ENCODE measurements at places on chromosomes 7 and 10.
A peak's percentile ranks its signal among the peaks of the same experiment; 100 is the strongest.

DNA sequence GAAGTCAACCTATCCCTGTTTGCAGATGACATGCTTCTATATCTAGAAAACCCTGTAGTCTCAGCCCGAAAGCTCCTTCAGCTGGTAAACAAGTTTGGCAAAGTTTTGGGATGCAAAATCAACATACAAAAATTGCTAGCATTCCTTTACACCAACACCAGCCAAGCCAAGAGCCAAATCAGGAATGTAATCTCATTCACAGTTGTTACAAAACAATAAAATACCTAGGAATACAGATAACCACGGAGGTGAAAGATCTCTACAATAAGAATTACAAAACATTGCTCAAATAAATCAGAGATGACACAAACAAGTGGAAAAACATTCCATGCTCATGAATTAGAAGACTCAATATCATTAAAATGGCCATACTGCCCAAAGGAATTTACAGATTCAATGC, 50.4 kb upstream of the ZNF365 start:
- DNase-seq = peak; percentile 39

GRCh38 chr7:18290865-18291264, 204.7 kb upstream of the HDAC9 start:
- DNase-seq = no peak

GRCh38 chr10:71285180-71285545, 33.9 kb upstream of the SLC29A3 start:
- DNase-seq = no peak

DNA sequence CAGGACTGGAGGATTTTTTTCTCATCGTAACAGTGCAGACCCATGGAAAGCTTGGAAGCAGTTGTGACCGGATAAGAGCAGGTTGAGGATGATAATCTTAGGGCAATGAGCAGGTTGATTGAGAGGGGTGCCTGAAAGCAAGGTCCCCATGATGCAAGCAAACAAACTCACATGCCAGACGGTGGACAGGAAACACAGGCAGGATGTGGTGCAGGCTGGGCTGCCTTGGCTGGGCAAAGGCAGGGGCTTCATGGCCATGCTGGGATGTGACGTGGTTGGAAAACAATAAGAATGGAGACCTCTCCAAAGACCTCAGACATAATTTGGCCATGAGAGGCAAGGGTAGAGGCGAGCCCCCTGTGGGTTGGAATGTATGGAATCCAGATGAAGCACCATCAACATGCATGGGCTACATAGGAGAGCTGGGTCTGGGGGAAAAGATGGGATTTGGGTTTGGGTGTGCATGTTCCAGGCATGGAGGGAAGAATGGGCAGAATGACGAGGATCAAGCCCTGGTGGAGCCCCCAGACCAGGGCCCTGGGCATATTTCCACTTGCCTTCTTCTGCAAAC, 58.3 kb downstream of the IKZF1 start:
- no peak for DNase-seq

DNA sequence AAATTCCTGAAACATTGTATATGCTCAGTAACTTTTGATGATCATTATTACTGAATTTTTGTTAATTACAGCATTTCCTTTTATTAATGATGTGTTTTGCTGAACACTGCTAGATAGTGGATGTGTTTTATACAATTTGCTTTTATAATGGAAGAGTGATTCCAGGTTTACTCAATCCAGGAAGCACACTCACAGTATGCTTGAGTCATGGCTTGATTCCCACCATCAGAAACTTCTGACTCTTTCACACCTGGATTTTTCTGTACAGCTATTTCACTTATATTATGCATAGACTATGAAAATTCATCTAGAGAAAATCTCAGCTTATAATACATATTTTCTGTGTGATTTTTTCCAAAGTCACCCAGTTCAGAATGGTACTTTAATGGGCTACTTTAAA, 1040.9 kb downstream of the GRM8 start:
- no peak for DNase-seq

GRCh38 chr7:156117542-156118247, 305.4 kb upstream of the SHH start:
- no peak for DNase-seq

DNA sequence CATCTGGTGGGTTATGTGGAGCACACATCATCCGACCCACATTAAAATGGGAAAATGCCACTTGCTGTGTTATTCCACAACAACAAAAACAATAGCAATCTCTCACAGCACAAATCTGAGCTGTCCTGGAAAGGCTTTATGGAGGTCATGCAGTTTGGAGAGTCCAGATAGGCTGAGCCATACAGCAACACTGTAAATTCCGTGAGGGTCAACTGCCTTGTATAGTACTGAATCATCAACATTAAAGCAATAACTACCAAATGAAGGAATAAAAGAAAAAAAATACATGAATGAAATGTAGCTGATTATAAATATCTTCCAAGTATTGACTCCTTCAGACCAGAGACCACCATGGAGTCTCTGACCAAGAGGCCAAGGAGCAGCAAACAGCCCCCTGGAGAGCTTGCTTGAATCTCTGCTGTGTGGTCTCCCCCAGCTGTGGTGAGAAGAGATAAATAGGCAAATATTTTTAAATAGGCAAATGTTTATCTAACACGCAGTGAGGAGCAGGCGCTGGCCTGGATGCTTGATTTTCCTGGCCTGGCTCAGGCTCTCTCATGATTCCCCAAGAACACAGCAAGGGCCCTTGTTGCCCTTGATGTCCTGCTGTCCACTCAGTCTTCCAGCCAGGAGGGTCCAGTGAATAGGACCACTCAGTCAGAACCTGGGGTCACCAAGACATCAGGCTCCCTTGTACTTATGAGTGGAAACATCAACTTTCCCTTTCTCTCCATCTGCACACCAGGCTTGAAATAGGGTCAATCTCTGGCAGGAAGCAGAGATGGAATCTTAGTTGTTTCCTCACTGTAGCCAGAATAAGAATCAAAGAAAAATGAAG, 1021.3 kb downstream of the XPNPEP1 start:
- no peak for DNase-seq

- DNase-seq = no peak
Observed at GRCh38 chr10:30371954-30372353, 22.9 kb upstream of the MTPAP start.

- no peak for DNase-seq
Observed at GRCh38 chr7:50185208-50185607, 92.2 kb upstream of the ZPBP start.

GRCh38 chr7:155337946-155338631, 40.4 kb downstream of the INSIG1 start:
- no peak for DNase-seq

GRCh38 chr10:484441-484924, 205.0 kb downstream of the DIP2C start:
- no peak for DNase-seq

- DNase-seq = no peak
Observed at GRCh38 chr10:29130190-29130673, 158.6 kb upstream of the LYZL1 start.

DNA sequence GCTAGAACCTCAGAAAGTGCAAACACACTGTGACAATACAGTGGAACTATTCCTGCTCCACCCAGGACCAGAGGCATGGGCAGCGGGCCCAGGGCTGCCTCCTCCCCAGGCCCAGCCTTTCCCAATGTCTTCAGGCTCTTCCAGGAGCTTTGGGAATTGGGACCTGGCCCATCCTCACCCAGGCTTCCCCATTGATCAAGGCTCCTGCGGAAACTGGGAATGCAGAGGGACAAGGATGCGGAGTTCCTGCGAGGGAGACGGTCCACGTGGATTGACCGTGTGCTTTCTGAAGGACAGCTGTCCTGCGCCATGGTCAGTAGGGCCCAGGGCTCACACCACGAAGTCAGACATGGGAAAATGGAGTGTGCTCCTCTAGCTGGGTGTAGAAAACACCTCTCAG, 56.6 kb downstream of the CSGALNACT2 start:
- no peak for DNase-seq

DNA sequence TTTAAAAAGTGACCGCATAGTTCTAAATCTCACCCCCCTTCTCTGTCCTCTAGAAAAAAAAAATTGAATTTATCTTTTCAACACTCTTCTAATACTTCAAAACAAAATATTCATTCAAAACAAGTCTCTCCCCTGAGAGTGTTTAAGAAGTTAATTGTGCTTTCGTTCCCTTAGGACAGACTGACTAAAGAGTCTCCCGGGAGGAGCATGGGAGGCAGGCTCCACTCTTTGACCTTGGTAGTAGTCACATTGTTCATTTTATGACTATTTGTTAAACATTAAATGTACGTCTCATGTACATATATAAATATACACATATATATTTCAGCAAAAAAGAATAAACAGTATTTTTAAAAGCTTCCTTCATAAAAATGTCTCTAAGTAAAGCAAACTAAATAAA, 35.3 kb upstream of the SPOCK2 start:
- no peak for DNase-seq

DNA sequence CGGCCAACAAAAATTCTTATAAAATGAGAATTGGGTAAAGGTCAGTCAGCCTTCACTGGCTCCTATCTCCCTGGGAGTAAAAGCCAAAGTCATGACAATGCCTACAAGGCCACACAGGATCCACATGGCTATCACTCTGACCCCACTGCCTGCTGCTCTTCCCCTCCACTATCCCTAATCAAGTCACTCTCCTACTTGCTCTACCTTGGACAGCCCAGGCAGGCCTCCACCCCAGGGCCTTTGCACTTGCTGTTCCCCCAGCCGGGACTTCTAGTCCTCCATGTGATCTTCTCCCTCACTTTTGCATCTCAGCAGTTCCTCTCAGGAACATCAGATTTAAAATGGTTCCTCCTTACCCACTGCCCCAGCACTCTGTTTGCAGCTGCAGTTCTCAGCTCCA, 50.6 kb downstream of the PRR15 start:
- no peak for DNase-seq

GRCh38 chr7:99497766-99498545, 2.1 kb downstream of the ZNF394 start:
- no peak for DNase-seq

DNA sequence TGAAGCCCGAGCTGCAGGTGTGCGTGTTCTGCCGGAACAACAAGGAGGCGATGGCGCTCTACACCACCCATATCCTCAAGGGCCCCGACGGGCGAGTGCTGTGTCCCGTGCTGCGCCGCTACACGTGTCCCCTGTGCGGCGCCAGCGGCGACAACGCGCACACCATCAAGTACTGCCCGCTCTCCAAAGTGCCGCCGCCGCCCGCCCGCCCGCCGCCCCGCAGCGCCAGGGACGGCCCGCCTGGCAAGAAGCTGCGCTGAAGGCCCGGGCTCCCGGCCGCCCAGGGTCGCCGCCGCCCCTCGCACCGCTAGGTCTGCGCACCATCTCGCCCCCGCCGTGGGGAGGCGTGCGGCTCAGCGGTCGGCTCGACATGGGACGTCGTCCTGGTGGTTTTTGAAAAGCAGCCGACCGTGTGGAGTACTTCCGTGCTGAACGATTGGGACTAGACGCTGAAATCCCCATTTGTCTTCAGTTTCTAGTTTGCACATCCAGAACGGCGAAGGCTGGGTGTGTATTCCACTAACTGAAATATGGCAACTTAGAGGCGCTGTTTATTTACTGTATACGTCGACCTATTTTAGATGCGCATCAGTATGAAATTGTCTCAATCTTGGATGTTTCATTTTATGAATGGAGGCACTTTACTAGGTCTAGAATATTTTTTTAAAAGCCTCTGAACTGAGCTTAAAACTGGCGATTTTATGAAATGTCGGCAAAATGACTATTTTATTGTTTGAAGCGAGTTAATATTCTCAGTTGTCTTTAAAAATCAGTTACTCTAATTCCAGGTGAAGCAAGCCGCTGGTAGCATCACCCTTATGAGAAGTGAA, 1.1 kb downstream of the NANOS1 start:
- no peak for DNase-seq

DNA sequence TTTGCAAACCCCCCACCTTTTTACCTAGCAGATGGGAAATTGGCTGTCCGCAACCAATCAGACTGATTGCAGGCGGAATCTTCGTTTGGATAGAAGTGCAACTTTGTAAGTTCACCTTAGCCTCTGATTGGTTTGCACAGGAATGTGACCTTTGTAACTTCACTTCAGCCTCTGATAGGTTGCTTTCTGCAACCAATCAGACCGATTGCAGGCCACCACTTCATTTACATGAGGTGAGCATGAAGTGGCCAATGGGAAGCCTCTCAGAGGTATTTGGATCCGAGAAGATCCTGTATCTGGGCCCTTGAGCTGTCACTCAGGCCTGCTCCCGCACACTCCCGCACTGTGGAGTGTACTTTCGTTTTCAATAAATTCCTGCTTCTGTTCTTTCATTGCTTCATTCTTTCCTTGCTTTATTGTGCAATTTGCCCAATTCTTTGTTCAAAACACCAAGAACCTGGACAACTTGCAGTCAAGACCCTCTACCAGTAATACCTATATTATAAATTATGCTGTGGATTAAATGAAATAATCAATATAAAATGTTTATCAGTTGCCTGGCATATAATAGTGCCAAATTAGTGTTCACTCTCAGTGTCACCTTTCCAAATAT, 491.4 kb downstream of the PLXNA4 start:
- DNase-seq = no peak

DNA sequence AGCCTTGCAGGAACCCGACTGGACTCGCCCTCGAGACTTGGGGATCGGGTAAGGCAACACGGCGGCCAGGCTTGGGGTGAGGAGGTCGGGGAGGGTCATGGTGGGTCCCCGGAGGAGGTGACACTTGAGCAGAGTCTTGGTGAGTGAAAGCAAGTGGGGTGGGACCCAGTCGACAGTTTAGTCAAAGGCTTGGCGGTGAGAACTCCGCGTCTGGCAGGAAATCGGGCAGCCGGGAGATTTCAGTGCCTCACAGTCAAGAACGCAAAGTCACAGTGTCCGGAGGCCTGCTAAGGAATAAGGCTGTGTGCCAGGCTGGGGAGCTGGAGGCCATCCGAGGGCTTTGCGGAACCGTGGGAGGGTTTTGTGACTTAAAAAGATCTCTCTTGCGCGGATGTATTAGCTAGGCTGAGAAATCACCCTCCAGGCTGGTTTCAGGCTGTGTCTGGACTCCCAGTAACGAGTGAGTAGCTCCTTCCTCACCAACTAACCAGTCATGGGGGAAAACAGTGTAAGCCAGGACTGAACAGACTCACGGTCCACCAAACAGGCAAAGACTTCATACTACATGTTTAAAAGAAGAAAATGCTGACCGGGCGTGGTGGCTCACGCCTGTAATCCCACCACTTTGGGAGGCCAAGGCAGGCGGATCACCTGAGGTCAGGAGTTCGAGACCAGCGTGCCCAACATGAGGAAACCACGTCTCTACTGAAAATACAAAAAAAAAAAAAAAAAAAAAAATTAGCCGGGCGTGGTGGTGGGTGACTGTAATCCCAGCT, 613 bp downstream of the AP5Z1 start:
- DNase-seq = no peak

DNA sequence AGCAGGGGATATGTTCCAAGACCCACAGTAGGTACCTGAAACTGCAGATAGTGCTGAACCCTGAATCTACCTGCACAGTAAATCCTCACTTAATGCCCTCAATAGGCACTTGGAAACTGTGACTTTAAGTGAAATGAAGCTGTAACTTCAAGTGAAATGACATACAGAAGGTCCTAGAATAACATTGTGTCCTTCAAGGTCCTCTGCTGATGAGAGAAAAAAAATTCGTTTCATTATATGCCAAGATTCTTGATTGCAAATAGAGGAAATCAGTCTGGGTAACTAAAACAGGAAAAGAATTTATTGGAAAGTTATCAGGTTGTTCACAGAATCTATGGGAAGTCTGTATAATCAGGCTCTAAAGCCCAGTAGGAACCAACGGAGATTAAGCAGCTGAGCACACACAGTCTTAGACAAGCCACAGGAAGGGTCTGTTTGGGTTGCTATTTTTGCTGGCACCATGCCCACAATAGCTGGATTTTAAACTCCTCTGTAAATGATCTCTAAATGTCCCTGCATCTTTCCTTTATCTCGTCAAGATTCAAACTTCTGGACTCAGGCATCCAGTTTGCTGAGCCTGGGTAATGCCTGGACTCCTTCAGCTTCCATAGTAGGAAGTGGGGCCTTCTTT, 57.5 kb downstream of the EXOC4 start:
- DNase-seq = no peak

- no peak for DNase-seq
Observed at GRCh38 chr10:103722632-103723031, 132.7 kb downstream of the SH3PXD2A start.

Data from HS-27A (cell line).